ENCODE measurements at places on chromosomes 3 and 15.

GRCh38 chr15:81115054-81115939 is 18.8 kb upstream of the CFAP161 start:
- no peak for DNase-seq

DNA sequence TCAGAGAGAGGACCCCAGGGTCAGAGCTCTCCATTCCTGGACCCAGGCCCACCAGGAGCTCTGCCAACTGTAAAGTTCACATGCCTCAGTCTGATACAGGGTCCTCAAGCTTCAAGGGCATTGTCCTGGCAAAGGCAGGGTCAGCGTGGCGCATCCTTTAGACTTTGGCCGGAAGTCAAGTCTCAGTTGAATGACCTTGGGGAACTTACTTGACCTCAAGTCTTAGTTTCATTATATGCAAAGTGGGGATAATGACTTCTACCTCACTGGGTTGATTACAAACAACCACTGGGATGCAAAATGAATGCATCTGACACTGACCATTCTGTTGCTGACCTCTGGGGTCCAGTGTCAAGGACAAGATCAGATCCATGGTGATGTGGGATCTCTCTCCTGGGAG is 70.6 kb upstream of the CTSH start:
- DNase-seq = no peak

DNA sequence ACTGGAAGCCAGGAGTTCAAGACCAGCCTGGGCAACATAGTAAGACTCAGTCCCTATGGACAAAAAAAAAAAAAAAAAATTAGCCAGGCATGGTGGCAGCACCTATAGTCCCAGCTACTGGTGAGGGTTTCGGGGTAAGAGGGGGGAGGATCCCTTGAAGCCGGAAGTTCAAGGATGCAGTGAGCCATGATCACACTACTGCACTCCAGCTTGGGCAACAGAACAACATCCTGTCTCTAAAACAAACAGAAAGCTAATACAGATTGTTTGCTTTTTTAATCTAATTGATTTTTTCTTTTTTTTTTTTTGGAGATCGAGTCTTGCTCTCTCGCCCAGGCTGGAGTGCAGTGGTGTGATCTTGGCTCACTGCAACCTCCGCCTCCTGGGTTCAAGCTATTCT is 1.6 kb upstream of the IMP3 start:
- no peak for DNase-seq

- no peak for DNase-seq
Measured at GRCh38 chr3:98770261-98771039, 7.3 kb downstream of the ST3GAL6 start.

DNA sequence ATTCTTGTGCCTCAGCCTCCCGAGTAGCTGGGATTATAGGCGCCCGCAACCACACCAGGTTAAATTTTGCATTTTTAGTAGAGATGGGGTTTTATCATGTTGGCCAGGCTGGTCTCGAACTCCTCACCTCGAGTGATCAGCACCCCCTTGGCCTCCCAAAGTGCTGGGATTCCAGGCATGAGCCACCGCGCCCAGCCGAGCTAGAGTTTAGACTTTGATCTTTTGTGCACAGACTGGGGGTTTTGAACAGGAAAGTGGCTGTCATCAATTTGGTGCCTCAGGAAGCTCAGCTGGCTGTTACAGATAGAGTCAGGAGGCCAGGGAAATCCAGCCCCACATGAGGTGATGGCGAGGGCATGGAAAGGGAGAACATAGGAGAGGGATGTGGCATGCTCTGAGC is 19.3 kb upstream of the IREB2 start:
- DNase-seq = no peak

- DNase-seq = no peak
Measured at GRCh38 chr3:72295962-72296450, 511.1 kb upstream of the PROK2 start.

All from HS-5 (cell line).